ENCODE measurements at places on chromosomes 11 and 22.

DNA sequence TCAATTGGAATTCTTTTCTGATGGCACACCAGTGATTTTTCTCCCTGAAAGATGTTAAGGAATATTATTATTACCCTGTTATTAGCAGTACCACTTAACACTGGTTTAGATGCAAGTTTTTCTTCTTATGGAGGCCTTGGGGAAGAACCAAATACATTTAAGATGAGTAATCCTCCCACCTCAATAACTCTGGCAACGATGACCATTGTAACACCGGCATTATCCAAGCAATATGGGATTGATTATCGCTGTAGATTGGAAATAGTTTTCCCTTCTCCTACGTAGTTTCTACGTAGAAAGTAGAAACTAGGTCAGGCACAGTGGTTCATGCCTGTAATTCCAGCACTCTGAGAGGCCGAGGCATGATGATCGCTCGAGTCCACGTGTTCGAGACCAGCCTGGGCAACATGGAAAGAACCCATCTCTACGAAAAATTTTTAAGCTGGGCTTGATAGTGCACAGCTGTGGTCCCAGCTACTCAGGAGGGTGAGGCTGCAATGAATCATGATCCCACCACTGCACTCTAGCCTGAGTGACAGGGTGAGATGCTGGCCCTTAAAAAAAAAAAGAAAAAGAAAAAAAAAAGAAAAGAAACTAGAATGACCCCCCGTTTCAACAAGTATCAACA is 45.5 kb downstream of the PACSIN2 start:
- no peak for DNase-seq

GRCh38 chr11:120652705-120653335 is 141.3 kb downstream of the GRIK4 start:
- DNase-seq = no peak

DNA sequence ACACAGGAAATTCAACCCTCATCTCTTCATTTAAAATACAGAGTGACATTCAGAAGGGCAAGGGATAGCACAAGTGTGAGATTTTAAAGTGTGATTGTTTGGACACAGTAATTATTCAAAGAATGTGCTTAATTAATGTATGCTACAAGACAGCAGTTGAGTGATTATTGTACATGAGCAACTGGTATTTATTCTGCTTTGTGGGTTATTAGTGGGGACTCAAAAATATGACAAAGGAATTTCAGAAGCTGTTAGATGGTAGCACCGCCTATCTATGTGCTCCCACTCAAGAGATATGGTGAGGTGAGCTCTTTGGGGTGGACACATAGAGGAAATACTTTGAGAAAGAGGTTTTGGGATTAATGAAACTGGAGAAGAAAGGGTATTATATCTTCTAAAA is 5.8 kb upstream of the HBD start:
- no peak for DNase-seq

- no peak for DNase-seq
Measured at GRCh38 chr11:105937331-105937730, 84.7 kb downstream of the MSANTD4 start.

GRCh38 chr22:46897246-46897623 is 134.8 kb downstream of the TBC1D22A start:
- DNase-seq = no peak

GRCh38 chr11:46930089-46930488 is 6.5 kb upstream of the CSTPP1 start:
- no peak for DNase-seq

DNA sequence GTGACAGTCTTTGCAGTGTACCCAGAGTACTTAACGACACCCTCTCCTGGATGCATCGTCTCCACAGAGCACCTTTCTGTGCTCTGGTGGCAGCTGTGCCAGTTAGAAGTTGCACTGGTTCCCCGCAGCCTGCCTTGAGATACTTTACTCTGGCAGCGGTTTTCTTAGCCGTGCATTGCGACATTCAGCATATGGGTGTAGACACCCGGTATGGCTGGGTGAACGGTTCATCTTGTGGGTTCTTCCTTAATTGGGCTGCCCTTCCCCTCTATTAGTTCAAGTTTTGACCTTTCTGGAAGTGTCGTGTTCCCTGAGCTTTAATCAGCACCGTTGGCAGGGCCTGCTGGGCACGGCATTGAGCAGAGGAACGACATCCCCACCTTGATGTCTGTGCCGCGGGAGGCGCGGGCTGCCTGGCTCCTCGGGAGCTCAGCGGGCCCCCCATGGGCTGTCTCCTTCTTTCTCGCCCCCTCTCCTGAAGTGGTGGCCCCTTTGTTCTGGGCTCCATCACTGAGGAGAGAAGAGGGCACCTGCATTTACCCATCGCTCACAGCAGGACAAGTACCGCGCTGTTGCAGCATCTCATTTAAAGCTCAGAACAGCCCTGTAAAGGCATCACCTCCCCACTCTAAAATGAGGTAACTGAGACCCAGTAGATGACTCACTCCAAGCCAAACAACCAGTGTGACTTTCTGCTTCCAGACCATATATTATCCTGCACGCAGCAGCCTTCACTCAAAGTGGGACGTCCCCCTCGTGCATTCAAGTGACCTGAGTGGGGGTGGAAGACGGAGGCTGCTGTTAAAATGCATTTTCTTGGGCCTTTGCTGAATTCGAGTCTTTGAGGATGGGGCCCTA is 13.3 kb downstream of the FAM83F start:
- no peak for DNase-seq

- DNase-seq = no peak
Measured at GRCh38 chr11:17256512-17256911, 20.0 kb upstream of the NUCB2 start.

GRCh38 chr11:64356498-64357411 is 2.2 kb upstream of the RPS6KA4 start:
- peak; percentile 77 for DNase-seq

DNA sequence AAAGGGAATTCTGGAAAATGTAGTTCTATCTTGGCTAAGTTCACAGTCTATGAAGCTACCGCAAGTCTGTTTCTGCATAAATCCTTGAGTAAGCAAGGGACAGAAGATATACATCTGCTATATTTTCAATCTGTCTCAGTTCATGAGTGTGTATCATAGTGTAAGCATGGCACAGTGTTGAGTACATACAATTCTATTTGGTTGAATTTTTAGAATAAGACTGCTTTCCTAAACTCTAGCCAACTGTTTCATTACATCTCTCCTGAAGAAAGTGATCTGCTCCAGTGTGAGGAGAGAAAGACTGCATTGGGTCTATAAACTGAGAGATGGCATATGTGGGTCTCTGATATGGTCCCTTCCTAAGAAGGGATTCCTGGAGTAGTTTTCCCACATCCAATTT is 2.6 kb upstream of the CCDC81 start:
- DNase-seq = no peak

GRCh38 chr11:75896843-75897419 is 81.9 kb downstream of the UVRAG start:
- no peak for DNase-seq

- DNase-seq = no peak
Measured at GRCh38 chr11:6629892-6630631, 10.8 kb upstream of the TPP1 start.

GRCh38 chr11:58923300-58923788 is 15.9 kb upstream of the GLYATL1 start:
- DNase-seq = no peak

GRCh38 chr22:46381142-46381541 is 45.6 kb downstream of the TRMU start:
- no peak for DNase-seq

DNA sequence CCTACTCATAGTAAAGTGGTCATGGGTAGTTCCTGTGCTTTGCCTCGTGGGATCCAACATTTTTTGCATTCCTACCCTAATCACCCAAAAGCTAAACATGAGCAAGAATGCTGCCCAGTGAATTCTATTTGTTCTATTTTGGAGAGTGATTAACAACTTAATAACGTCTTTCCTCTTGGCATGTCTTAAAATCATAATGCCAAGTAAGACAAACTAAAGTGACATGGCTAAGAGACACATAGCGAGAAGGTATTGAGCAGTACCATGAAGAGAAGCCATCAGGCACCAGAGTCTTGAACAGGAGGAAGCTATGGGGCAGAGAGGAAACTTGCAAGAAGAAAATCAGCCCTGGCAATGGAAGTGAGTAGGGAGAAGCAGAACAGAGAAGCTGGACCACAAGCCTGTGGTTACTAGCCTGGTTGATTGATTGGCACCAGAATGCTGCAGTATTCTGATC is 32.0 kb downstream of the EXPH5 start:
- DNase-seq = no peak

DNA sequence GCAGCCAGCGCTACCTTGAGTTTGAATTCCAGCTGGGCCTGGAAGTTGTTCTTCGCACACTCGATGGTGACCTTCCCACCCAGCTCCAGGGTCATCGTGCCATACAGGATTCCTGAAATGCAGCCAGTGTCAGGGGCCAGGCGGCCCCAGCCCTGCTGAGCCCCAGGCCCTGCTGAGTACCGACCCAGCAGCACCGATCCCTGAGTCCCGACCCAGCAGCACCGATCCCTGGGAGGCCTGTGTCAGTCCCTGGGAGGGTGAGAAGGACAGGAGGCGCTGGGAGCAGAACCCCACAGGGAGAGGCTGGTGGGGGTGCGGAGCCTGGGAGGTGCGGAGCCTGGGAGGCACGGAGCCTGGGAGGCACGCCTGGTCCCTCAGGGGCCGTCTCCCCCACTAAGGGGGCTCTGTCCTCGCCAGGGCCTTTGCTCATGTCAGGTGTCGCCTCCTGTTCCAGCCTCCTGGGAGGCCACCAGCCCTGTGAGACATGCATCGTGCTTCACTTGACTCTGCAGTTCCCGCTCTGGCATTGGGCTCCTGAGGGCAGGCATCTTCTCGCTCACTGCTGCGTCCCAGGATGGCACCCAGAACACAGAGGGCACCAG is 37.1 kb upstream of the CARS1 start:
- DNase-seq = no peak

DNA sequence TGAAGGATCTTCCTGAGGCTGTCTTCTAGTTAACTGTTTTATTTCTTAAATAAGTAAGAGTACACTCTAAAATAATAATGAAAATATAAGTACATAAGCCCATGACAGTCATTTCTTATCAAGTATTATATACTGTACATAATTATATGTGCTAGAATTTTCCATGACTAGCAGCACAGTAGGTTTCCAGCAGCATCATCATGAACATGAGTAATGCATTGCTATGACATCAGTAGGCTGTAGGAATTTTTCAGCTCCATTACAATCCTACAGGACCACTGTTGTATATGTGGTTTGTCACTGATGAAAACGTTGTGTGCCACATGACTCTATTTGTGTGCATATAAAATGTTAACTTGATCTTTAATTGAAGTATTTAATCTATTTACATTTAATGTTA is 22.0 kb downstream of the ZNF202 start:
- DNase-seq = no peak

DNA sequence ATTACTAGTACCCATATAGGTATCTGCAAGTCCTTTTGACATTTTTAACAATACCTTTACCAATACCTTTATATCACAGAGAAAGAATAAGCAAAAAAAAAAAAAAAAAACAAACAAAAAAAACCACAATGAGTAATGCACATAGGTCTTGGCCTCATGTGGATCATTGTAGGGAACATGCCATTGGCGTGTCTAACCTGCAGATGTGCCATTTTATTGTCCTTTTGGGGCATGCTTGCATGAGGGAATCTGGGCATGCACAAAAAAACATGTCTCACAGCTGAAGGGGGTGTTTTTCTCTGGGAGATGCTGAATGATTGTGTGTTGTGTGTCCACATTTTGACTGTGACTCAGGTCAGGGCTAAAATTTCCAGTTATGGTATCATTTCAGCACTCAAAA is 361.6 kb downstream of the GUCY1A2 start:
- no peak for DNase-seq

Measured in aorta (tissue), 5 donors.